ENCODE measurements at places on chromosomes 1 and 21. TPM values are rescaled to one million over a fixed set of nuclear protein-coding genes. Genes with fewer than 3 reads are reported as not detected.

DNA sequence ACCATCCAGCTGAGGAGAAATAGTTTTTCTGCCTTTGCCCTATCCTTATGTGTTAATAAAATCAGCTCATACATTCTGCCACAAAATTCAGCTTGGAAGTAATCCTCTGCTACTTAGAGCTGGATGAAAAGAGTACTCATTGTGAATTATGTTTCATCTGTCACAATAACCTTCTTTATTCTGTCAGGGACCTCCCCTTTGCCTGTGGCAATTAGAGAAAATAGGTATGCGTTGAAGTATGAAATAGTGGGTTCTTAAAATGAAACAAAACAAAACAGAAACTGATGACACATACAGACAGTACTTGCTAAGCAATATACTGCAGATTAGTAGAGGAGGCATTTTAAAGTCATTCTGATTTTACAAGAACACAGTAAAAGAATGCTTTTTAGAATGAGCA lies 578.5 kb downstream of the USP25 start:
- no peak for DNase-seq

DNA sequence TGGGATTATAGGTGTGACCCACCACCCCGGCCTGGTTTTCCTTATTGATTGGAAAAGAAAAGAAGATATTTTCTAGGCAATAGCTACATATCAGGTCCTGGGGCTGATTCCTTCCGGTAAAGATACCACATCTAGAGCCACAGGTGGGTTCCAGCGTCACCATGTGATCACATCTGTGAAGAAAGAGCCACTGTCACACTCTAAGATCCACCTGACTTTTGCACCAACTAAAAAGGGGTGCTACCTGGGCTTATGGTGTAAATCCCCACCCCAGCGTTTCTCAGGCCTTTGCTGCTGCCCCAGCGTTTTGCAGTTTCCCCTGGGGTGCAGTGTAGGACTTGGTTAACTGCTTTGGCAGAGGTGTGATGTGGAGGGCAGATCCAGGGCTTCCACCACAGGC lies 22.3 kb upstream of the PDE9A start:
- DNase-seq: no peak

The SLC25A34 gene
- total RNA-seq: 3.1 TPM

GRCh38 chr1:159014851-159015250 lies 5.1 kb downstream of the IFI16 start:
- DNase-seq: no peak

The HNRNPCL1 gene
- total RNA-seq: not detected

The OR10J1 gene
- total RNA-seq: not detected

The RUNX1 gene
- total RNA-seq: 2.1 TPM

The TGFB2 gene
- total RNA-seq: 44.1 TPM

DNA sequence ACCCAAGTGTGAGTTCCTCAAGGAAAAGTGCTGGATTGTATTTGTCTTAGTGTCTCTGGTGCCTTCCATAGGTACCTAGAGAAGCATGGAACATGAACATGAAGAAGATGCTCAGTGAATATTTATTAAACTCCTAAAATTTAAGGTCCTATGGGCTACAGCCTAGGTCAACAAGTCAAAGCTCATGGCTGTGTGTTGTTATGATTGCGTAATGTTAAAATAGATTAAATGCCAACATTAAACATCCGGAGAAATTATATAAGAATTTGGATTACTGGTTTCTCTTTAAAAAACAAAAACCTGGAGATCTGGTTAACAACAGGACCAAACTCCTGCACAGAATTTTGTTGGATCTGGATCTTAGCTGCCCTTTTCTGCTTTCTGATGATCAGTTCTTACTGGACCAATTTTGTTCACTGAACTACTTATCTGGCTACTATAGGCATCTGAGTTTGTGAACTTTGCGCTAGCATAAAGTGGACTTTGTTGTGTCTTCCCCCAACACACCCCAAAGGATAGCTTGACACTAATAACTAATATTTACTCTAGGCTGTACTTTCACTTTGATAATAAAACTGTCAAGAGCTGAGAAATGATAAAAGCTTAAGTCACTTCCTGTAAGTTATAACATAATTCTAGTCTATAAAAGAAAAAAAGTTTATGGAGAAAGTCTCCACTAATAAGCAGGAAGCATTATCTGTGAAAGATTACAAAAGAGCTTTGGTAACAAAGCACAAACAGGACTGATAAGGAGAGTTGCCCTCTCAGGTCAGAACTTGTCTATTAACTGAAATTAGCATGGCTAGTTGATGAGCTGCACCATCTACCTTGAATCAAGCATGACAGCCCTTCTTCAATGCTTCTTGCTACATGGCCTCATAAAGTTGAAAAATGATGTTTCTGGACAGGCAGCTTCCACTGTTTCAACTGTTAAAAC lies 20.7 kb downstream of the F5 start:
- DNase-seq: peak; percentile 14

- DNase-seq: no peak
Observed at GRCh38 chr1:241413974-241414373, 57.0 kb upstream of the RGS7 start.

The C1QA gene
- total RNA-seq: 48.2 TPM

DNA sequence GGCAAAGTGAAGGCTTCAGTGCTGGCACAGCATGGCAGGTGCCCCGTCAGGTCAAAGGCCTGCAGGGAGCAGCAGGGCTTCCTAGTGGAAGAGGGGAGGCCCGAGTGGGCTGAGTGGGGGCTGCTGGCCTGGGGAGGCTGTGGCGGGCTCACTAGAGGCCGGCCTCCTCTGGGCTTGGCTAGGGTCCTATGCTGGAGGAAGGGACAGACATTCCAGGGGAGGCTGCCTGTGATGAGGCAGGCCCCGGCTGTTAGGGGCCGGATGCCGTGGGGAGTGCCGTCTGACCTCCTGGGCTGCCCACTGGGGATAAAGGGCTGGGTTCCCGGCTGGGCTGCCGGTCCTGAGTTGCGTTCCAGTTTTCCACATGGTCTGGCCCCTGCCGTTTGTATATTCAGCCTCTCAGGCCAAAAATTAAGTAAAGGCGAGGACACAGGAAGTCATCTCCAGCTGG lies 21.1 kb downstream of the PRXL2B start:
- DNase-seq: no peak

GRCh38 chr1:24696041-24696755 lies 49.0 kb upstream of the CLIC4 start:
- no peak for DNase-seq

GRCh38 chr1:43904660-43905551 lies 28.7 kb upstream of the ARTN start:
- no peak for DNase-seq

DNA sequence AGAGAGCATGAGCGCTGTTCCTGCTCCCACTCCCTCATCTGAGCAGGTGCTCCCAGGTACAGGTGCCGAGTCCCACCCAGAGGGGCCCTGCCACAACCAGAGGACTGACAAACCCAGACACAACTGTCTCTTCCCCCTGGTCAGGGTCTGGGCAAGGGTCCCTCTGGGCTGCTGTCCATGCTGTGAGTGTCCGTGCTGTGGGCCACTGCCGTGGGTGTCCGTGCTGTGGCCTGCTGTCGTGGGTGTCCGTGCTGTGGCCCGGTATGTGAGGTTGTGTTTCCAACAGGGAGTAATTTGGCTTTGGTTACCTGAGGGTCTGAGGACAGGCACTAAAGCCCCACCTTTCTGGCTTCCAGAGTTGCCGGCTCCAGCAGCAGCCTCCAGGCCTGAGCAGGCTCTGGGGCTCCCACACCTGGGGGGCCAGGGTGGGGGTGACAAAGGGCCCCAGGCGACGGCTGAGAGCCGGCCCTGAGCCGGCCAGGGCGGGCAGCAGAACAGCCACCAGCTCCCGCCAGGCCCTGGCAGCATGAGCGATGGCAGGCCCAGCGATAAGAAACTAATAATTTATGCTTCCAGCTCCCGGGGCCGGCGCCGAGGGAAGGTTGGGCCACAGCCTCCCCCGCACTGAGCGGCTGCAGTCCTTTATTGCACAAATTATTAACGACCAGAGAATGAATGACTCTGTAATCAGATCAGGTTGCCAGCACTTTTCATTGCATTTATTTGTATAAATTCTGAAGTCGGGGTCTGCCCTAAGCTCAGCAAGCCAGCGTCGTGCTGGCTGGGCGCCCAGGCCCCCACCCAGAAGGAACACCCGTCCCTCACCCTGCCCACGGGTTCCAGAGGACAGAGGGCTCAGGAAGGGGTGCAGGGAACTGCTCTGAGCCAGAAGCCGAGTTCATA lies 7.3 kb upstream of the SAMD11 start:
- DNase-seq: no peak

DNA sequence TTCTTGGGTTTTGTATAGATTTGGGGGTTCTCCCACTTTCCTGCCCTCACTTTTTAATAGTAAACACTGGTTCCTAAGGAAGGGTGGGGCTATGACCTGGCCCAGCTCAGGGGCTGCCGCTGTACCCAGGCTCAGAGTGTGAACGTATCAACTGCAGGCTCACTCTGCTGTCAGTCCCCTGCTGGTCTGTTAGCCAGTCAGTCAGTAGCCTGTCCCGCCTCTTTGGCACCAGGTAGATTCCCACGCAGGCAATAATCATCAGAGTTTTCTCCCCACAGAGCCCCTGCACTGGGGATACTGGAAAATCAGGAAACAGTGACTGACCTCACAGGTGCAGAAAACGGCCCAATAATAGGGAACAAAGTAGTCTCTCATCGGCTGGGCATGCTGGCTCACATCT lies 15.0 kb upstream of the ALPL start:
- no peak for DNase-seq

DNA sequence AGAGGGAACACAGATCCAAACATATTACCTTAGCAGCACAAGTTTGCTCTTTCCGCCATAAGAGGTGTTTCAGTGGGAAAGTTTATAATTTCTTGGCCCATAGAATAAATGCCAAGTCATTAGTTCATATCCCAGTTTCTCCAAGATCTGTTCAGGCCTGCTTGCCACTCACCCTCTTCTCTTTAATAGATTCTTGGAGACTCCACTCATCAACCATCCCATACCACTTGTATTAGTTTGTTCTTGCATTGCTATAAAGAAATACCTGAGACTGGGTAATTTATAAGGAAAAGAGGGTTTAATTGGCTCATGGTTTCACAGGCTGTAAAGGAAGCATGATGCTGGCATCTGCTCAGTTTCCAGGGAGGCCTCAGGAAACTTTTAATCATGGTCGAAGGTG lies 34.8 kb upstream of the MYSM1 start:
- no peak for DNase-seq

DNA sequence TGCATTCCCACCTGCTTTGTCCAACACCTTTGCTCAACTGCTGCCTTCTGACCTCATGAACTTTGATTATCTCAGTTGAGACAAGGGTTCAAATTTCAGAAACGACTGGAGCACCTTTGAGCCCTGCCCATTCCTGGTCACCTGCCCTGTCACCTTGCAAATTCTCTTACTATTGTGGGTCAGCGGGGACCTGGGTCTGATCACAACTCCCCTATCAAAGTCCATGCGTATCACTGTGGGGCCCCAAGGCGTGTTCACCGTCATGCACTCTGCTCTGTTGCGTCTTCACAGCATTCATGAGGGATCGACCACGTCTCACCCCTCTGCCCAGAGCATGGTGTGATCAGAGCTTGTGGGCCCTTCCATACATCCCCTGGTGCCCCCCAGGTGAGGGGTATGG lies 12.9 kb downstream of the PTPRF start:
- no peak for DNase-seq

The ZMYM1 gene
- total RNA-seq: 17.3 TPM

The OR2L13 gene
- 0.94 TPM for total RNA-seq

The SH2D2A gene
- total RNA-seq: not detected

The ZBTB8A gene
- 15.4 TPM for total RNA-seq

GRCh38 chr1:6035303-6035702 lies 10.4 kb upstream of the KCNAB2 start:
- no peak for DNase-seq

DNA sequence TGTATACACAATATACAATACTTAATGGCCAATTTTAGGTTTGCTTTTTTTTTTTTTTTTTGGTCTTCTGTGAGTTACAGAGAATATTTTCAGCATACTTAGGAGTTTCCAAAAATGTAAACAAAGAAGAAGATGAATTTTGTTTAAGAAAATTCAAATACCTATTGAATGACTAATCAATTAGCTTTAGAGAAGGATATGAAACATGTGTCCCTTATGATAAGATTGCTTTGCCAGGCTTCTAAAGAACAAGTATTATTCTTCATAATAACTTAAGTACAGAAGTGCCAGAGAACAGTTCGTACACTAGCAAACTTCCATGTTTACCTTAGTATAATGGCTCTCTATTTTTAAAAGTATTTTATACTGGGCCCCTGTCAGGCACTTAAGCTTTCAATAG lies 1191.0 kb upstream of the NCAM2 start:
- no peak for DNase-seq

DNA sequence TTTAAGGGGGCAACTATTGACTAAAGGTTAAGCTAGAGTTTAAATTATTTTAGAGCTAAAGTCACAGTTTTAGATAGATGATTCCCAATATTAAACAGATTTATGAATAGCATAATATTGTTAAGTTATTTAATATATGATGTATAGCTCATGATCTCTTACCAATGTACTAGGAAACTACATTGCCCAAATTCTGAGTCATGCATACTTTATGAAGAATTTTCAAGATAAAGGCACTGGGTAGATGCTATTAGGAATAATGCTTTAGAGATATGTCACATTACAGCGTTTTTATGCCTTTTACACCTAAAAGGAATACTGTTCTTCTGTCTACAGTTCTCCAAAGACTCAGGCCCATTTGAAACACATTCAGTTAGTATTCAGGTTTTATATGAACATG lies 215.1 kb downstream of the NCAM2 start:
- DNase-seq: no peak

The LIN28A gene
- total RNA-seq: not detected

DNA sequence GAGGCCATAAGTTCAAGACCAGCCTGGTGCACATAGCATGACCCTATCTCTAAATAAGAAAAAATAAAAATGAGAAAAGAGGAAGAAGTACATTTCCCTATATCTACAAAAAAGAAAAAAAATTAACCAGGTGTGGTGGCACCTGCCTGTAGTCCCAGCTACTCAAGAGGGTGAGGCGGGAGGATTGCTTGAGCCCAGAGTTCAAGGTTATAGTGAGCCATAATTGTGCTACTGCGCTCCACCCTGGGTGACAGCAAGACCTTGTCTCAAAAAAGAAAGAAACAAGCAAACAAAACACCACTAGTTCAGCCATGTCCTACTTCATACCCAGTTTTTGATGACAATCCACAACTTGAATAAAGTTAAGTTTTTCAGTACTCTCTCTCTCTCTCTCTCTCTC lies 30.7 kb upstream of the TDRD10 start:
- no peak for DNase-seq

- DNase-seq: no peak
Observed at GRCh38 chr1:4447778-4448420, 206.5 kb upstream of the AJAP1 start.

DNA sequence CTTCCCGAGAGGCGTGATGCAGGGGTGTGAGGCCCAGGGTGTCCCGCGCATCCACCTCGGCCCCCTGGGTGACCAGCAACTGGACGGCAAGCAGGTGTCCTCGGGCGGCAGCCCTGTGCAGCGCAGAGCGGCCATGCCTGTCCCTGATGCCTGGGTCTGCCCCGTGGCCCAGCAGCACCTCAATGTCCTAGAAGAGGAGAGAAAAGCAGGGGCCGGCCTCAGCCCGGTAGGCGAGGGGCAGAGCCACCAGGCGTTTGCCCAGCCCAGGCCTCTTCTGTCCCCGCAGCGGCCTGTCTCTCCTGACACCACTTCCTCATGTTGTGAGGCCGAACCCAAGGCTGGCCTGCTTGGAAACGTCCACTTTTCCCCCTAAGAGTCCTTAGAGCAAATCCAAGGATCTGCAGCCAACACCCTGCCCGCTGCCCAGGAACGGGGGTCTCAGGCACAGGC lies 1.7 kb downstream of the ANKRD65 start:
- DNase-seq: no peak

Measured in spinal cord (tissue), 10 donors.